ENCODE measurements at places on chromosomes 13 and 19. TPM values are rescaled to one million over a fixed set of nuclear protein-coding genes. Genes with fewer than 3 reads are reported as not detected.

GRCh38 chr19:4911786-4912672 lies 2.7 kb downstream of the UHRF1 start:
- DNase-seq = peak; percentile 74

- DNase-seq = no peak
Measured at GRCh38 chr13:113116206-113116800, 6.3 kb upstream of the F10 start.

DNA sequence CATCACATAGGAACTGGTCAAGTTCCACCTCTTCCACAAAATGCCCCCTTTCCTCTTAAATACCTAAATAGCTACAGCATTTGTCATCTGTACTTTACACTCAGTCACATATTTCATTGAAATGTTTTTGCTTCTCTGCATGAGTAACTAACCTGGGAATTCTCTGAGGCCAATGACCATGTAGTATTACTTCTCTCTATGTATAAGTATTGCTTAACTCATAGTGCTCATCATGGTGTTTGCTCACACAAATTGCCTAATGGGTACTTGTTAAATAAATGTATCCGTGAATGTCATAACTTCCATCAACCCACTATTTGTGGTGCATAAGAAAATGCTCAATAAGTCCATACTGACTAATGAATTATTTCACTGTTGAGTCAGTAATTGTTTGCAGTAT lies 115.5 kb downstream of the FGF14 start:
- no peak for DNase-seq

The ZNF790 gene
- 6.5 TPM for total RNA-seq

- peak; percentile 4 for DNase-seq
Measured at GRCh38 chr19:39265321-39265916, 2.8 kb upstream of the IFNL2 start.

DNA sequence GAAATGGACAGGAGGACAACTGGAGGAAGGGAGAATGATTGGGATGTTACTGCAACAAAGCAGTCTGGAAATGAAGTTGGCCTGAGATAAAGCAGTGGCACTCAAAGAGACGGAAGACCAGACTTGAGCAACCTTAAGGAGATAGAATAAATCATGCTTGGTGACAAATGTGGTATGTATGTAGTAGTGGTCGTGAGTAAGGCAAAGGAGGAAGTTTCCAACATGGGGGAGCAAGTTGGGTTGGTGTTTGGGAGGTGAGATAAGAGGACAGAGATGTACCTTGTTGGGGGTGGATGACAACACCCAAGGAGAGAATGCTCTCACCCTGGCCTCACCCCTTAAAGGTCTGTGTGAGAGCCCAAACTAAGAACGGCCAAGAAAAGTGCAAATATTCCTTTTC lies 420.5 kb downstream of the DIAPH3 start:
- DNase-seq = no peak

The ADAMTS10 gene
- total RNA-seq = 7.3 TPM

- no peak for DNase-seq
Measured at GRCh38 chr19:29054886-29055675, 157.9 kb downstream of the UQCRFS1 start.

DNA sequence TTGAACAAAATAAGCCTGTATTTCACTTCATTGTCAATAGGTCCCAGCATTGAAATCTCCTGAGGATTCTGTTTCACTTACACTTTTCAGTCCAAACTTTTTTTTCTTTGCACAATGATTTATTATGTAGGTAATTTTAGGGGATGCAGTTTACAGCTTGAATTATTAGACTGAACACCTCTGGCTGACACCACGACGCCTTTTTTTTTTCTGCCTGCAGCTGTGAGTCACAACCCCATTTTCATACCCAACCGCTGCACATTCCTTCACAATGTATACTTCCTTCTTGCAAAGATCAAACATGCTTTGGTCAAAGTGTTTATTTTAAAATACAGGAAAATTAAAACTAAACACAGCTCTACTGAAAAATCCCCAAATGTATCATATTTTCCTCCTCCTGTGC lies 11.4 kb downstream of the ZIC2 start:
- DNase-seq = no peak

The ZNF763 gene
- 2.4 TPM for total RNA-seq

The KCNN1 gene
- 1.2 TPM for total RNA-seq

DNA sequence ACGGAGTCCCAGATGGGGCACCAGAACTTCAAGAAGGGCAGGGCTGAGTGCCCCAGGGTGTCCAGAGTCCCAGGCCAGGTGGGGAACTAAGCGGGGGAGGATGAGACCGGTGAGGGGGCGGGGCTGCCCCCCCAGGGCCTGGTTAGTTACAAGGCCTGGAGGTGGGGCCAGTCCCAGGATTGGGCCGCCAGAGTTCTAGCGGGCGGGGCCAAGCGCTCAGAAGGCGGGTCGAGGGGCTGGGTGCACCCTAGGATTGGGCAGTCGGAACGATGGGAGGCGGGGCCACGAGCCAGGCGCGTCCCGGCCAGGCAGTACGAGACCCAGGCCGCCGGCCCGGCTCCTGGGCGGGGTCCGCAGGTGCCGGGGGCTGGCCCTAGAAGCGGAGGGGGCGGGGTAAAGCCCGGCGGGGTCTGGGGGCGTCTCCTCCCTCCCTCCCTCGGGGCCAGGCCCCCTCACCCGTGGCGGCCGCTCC lies 571 bp downstream of the ZNF653 start:
- peak; percentile 99 for DNase-seq

GRCh38 chr19:57473646-57474045 lies 3.7 kb downstream of the ZNF772 start:
- no peak for DNase-seq

DNA sequence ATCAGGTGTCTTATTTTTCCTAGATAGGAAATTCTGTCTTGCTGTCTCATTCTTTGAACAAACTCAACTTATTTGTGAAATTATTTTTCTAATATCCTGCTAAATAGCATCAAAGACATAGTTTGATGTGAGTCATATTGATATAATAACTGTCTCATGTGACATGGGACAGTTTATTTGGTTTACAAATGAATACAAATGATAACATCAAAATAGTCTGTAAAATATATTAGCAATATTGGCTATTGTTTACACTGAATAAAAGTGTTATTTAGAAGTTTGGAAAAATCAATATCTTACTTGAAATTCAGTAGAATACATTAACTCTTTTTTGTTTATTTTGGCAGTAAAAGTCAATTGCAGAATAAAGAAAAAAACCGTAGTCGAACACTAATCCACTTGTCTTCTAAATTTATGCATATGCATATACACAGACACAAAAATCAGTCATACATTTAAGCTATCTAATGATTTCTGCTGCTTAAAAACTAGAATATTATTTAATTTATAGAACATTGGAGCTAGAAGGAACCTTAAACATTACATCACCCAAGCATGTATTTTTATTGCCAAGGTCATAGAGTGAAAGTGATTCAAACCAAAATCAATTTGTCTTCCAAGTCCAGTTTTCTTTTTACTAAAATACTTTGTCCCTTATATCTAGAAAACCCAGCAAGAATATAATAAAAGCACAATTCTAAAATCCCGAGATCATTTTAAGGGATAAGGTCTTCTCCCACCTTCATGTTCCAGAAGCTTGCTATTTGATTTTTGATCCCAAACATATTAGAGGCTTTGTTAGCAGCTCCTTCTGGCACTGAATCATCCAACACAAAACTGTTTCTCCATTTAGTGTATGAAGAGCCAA lies 776.5 kb upstream of the SLITRK1 start:
- no peak for DNase-seq

DNA sequence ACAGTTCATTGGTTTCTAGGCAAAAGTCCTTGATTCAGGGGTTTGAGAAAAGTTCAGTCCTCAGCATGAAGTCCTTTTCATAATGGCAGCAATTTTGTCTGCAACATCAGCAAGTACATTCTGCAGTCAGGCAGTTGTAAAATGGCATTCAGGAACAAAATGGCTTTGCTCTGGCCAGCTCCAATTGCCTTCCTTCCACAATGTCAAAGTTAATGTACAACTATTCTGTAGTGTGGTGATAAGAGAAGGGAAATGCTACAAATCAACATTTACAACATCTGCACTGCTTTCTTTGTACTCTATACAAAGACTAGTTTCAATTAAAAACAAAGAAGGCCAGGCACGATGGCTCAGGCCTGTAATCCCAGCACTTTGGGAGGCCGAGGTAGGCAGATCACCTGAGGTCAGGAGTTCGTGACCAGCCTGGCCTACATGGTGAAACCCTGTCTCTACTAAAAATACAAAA lies 1.8 kb upstream of the NEK3 start:
- no peak for DNase-seq

DNA sequence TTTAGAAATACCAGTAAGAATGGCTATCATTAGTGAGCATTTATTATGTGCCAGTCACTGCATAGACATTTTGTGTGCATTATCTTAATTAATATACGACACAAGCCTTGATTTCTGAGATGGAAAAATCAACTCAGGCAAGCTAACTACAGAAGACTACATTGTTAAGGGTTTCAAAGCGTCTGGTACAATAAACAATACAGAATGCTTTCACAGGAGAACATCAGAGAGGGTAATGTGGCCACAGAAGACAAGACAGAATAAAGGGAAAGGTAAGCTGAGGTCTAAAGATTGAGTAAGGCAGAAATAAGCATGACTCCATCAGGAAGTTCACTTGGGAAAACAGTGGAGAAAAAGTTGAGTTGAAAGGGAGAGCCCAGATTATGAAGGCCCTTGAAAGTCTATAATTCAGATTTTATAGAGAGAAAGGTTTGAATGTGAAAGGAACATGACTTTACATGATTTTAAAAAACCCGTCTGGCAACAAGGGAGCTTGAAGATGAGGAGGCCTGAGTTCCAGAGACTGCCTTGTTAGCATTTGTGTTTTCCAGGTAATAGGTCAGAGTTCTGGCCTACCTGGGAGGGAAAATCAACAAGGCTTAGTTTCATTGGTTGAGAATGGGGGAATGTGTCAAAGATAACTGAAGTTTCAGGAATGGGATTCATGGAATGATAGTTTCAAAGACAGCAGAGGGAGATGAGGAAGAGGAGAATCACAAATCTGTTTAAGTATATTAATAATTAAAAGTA lies 1.8 kb upstream of the MBNL2 start:
- no peak for DNase-seq

The RASIP1 gene
- 0.53 TPM for total RNA-seq

DNA sequence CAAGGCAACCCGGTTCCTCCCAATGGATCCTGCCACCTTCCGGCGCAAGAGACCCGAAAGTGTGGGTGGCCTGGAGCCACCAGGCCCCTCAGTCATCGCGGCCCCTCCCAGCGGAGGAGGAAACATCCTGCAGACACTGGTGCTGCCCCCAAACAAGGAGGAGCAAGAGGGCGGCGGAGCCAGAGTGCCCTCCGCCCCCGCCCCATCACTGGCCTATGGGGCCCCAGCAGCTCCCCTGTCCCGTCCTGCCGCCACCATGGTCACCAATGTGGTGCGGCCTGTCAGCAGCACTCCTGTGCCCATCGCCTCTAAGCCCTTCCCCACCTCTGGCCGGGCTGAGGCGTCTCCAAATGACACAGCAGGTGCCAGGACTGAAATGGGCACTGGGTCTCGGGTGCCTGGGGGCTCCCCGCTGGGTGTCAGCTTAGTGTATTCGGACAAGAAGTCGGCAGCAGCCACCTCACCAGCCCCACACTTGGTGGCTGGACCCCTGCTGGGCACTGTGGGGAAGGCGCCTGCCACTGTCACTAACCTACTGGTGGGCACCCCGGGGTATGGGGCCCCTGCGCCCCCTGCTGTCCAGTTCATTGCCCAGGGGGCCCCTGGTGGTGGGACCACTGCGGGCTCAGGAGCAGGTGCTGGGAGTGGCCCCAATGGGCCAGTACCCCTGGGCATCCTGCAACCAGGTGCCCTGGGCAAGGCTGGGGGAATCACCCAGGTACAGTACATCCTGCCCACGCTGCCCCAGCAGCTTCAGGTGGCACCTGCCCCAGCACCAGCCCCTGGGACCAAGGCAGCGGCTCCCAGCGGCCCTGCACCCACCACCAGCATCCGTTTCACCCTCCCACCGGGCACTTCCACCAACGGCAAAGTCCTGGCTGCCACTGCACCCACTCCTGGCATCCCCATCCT lies 11.2 kb upstream of the PRR19 start:
- DNase-seq = peak; percentile 66

DNA sequence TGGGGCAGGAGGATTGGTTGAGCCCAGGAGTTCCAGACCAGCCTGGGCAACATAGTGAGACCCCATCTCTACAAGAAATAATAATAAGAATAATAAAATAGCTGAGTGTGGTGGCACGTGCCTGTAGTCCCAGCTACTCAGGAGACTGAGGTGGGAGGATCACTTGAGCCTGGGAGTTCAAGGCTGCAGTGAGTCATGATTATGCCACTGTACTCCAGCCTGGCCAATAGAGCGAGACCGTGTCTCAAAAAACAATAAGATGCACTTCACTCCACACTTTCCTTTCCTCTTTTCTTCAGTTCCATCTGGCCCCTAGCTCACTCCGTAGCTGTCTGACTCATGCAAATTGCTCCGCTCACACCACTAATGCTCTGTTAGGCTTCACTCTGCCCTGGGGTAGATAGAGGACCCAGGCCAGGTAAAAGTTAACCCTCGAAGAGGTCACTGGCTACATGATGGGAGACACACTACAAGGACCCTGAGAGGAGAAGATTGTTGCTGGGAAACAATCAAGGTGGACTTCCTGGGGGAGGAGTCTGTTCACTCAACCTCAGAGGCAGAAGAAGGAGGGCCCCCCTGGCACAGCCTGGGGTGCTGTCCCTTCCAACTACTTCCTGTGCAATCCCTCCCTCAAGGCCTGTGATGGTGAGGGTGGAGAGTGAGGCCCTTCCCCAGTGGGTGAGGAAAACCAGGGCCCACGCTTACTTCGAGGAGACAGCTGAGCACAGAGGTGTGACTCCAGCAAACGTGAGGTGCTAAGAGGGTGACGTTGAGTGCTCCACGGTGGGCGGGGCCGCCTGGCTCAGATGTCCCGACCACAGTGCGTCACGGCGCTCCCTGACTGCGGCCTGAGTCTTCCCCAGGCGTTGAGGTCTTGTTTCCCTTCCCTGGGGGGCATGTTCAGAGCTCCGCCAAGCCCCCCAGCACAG lies 8.8 kb upstream of the TNFSF9 start:
- peak; percentile 55 for DNase-seq

Data from activated T-cell treated with anti-CD3 and anti-CD28 coated beads, Interleukin-2, amount 50 U/mL, for 72 hours (primary cell).